IMR-90 (cell line): ENCODE measurements at places on chromosomes 13 and 19. TPM values are rescaled to one million over a fixed set of nuclear protein-coding genes. Genes with fewer than 3 reads are reported as not detected.

DNA sequence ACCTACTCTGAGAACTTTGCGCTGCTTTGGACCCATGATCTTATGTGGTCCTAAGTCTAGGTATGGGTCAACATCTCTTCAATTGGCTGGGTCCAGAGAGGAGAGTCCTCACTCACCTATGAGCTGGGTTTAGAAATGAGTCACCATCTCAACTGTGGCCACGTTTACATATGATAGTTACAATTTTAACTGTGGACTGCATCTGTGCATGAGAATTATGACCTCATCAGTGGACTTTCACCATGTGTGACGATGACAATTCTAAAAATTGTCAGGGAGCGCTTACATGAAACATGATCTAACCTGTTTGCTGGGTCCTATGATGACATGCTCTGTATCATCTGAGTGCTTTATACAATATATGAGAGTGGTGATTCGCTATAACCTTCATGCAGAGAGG is 12.7 kb upstream of the ZNF724 start:
- no peak for DNase-seq
- H3K27me3 ChIP-seq = no peaks in the 10 kb centered on the region
- H3K36me3 ChIP-seq = peaks cover 23% of the 10 kb centered on the region
- no peak overlapping the region for H3K4me3 ChIP-seq
- no peak overlapping the region for H3K27ac ChIP-seq
- H3K4me1 ChIP-seq = no peaks in the 10 kb centered on the region

Gene WDR87
- total RNA-seq = not detected in 2 replicates

- DNase-seq = no peak
- no peaks in the 10 kb centered on the region for H3K36me3 ChIP-seq
- H3K27ac ChIP-seq = no peak overlapping the region
- no peaks in the 10 kb centered on the region for H3K27me3 ChIP-seq
- no peaks in the 10 kb centered on the region for H3K4me1 ChIP-seq
- no peak overlapping the region for H3K4me3 ChIP-seq
These were observed 285.8 kb downstream of the COG6 start for GRCh38 chr13:39941236-39941635.

GRCh38 chr19:14418856-14419105 is 360 bp downstream of the DDX39A start:
- peaks cover 8% of the 10 kb centered on the region; the same call in 1 of the 2 replicates for H3K4me1 ChIP-seq
- no peak for DNase-seq

DNA sequence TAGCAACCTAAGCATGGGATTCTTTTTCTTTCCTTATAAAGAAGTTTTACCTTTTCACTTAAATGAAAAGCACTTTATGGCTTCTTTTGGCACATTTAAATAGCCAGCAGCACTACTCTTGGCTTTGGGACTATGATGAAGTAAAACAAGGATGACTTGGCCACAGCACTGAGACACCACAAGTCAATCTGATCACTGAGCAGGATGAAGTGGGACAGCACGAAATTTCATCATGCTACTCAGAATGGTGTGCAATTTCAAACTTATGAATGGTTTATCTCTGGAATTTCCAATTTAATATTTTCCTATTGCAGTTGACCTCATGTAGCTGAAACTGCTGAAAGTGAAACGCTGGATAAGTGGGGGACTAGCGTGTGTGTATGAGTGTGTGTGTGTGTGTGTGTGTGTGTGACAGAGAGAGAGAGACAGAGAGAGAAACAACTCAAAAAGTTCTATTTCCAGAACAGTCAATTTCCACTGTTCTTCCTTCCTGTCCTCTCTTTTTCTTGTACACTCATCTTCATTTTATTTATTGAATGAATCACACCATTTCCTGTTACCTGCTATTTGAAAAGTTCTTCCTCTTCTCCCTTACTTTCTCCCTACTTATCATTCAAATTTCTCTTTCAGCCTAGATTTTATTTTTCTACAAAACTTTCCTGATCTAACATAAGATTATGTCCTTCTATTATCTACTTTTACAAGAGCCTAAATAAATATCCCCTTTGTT is 414.2 kb upstream of the MIR17HG start:
- H3K4me3 ChIP-seq = no peak overlapping the region
- no peak overlapping the region for H3K27ac ChIP-seq
- DNase-seq = no peak
- no peaks in the 10 kb centered on the region for H3K27me3 ChIP-seq

- H3K27me3 ChIP-seq = no peaks in the 10 kb centered on the region
- H3K36me3 ChIP-seq = peaks cover 17% of the 10 kb centered on the region
- no peak overlapping the region for H3K4me3 ChIP-seq
- no peak for DNase-seq
These were observed 55.3 kb upstream of the TEX29 start for GRCh38 chr13:111265006-111265700.

Gene CASP14
- not detected in 2 replicates for total RNA-seq

DNA sequence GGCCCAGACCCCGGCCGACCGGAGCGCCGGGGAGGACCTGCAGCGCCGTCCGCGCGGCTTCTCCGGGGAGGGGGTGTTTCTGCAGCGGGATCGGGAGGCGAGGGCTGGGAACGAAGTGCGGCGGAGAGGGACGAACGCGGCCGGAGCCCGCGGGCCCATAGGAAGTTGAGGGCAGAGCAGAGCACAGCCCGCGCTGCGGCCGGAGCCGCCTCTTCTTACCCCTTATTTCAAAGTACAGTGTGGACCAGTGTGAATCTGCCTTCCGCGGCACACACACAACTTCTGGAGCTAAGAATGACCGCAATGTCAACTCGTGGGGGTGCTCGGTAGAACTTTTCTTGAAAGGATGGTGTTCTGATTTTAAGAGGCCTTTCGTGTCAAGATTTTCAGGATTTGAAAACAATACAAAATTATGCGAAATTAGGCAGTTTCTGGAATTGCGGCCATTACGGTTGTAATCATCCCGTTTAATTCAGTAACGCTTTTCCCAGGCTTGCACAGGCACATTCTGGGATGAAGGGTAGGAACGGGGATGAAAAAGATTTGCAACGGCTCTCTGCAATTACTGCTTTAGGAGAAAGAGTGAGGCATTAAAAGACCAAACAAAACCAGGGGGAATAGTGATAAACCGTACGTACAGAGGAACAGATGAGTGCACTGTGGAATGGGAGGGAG is 821 bp downstream of the TDRD3 start:
- no peaks in the 10 kb centered on the region for H3K36me3 ChIP-seq
- peak; percentile 67 for DNase-seq
- H3K4me3 ChIP-seq = peak overlapping the region; percentile 81
- peak overlapping the region; percentile 99 for H3K27ac ChIP-seq

DNA sequence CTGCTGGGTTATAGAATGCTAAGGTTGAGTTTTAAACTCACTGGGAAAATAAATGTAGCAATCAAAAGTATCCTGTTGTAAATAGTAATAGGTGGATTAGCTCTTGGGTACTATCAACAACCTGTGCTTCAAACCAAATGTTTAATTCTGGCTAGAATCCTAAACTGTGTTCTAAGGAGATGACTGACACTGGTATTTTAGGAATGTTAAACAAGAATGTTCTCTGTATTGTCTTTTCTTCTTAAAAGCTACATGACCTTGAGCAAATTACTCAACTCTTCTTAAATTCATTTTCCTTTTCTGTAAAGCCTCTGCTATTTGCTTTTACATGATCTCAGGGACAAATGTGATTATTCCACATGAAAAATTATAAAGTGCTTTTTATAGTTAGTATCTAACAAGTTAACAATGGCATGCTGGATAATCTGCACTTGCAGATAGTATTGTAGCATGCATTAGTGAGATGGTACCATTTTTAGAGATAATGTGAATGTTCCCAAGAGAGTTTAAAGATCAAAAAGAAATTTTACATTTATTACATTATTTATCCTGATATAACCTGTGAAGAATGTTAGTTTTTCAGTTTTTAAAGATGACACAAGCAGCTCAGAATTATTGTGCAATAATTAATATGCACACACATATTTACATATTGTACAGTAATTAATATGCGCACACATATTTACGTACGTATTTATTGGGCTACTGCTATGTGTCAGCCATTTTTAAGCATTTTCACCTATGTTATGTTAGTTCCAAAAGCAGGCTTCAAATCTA is 13.6 kb upstream of the EPSTI1 start:
- peak; percentile 32 for DNase-seq
- H3K4me3 ChIP-seq = no peak overlapping the region
- H3K4me1 ChIP-seq = peaks cover 21% of the 10 kb centered on the region
- no peaks in the 10 kb centered on the region for H3K27me3 ChIP-seq
- H3K36me3 ChIP-seq = no peaks in the 10 kb centered on the region
- H3K27ac ChIP-seq = peak overlapping the region; percentile 72; the same call in 1 of the 2 replicates

- no peaks in the 10 kb centered on the region for H3K4me1 ChIP-seq
- H3K4me3 ChIP-seq = no peak overlapping the region
- no peaks in the 10 kb centered on the region for H3K27me3 ChIP-seq
- no peak overlapping the region for H3K27ac ChIP-seq
These were observed 25.4 kb upstream of the ZMYM5 start for GRCh38 chr13:19888799-19889198.

DNA sequence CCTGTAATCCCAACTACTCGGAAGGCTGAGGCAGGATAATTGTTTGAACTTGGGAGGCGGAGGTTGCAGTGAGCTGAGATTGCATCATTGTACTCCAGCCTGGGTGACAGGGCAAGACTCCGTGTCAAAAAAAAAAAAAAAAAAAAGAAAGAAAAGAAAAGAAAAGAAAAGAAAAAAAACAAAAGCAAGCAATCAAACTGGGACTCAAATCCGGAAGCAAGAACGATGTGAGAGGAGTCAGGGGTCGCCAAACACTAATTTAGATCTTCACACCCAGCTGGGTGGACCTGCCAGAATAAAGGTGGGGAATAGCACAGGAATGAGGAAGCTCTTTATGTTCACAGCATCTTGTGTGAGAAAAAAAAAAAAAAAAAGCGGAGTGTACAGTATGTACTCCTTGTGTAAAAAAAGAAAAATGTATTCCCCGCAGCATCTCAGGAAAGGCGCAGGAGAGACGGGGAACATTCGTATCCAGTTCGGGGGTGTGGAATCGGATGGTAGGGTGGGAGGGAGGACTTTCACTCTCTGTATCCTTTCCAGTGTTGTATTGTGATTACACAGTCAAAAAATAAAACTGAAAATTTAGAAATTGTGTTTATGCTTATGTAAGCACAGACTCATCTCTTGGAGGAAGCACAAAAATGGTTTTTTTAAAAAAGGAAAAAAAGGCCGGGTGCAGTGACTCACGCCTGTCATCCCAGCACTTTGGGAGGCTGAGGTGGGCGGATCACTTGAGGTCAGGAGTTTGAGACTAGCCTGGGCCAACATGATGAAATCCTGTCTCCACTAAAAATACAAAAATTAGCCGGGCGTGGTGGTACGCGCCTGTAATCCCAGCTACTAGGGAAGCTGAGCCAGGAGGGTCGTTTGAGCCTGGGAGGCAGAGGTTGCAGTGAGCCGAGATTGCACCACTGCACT is 7.6 kb downstream of the DNAJB1 start:
- peak overlapping the region; percentile 55; the same call in 1 of the 2 replicates for H3K27ac ChIP-seq
- H3K36me3 ChIP-seq = peaks cover 14% of the 10 kb centered on the region
- DNase-seq = peak; percentile 86
- no peaks in the 10 kb centered on the region for H3K27me3 ChIP-seq
- no peak overlapping the region for H3K4me3 ChIP-seq

Gene ZNF724
- total RNA-seq = 18.3 and 20.1 TPM in 2 replicates

GRCh38 chr13:95246292-95247082 is 54.8 kb downstream of the ABCC4 start:
- H3K27me3 ChIP-seq = no peaks in the 10 kb centered on the region
- H3K27ac ChIP-seq = no peak overlapping the region
- H3K4me3 ChIP-seq = no peak overlapping the region
- H3K36me3 ChIP-seq = peaks cover 39% of the 10 kb centered on the region

DNA sequence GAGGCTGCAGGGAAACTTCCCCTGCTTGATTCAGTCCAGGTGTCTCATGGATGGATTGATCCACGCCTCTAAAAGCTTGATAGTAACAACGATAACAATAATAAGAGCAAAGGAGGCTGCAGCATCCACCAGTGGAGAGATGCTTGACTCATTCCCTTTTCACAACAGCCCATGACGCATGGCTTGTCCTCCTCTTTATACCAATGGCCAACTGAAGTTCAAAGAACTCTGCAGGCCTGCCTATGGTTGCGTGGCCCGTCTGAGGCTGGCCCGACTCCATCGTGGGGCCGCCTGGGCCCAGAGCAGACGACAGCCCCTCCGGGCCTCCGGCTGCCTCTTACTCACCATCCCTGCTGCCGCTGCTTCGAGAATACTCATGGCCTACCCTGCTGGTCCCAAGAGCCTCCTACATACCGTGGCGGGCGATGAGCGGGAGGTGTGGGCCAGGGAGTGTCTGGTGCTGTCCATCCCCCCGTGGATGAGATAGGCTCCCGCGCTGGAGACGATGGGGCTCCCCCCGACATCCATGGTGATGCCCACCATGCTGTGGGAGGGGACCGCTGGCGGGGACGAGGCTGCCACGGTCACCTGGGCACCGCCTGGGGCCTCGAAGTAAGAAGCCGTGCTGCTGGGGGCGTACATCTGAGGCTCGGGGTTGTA is 61.8 kb upstream of the RANBP3 start:
- H3K27ac ChIP-seq = no peak overlapping the region
- H3K4me1 ChIP-seq = peaks cover 4% of the 10 kb centered on the region; the same call in 1 of the 2 replicates
- H3K27me3 ChIP-seq = no peaks in the 10 kb centered on the region
- no peak for DNase-seq
- H3K4me3 ChIP-seq = no peak overlapping the region

GRCh38 chr13:66405908-66406802 is 824.0 kb downstream of the PCDH9 start:
- no peaks in the 10 kb centered on the region for H3K36me3 ChIP-seq
- H3K27ac ChIP-seq = no peak overlapping the region
- no peaks in the 10 kb centered on the region for H3K27me3 ChIP-seq
- H3K4me3 ChIP-seq = no peak overlapping the region
- H3K4me1 ChIP-seq = peaks cover 2% of the 10 kb centered on the region
- DNase-seq = peak; percentile 65

DNA sequence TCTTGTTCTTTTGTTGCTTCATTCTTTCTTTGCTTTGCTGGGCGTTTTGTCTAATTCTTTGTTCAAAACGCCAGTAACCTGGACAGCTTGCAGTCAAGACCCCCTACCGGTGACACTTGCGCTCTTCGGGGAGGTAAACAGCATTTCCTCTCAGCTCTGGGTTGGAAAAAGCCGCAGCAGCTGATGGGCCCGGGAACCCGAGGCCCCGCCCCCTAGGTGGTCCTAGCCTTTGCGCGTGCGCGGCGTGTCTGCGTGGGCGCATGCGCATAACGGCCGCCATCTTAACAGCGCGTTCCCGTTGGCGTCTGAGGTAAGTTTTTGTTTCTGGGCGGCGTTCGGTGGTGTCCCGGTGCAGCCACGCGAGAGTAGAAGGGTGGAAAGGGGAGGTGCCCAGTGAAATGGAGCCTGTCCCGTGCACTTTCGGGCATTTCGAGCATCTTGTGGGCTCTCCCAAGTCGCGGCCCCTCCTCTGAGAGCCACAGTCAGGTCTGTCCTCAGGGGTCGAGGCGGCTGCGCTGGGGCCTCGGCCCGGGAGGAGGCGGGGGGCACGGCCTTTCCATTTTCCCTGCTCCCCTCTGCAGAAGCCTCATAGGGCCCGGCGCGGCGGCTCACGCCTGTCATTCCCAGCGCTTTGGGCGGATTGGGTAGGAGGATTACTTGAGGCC is at the start of gene ZNF559:
TSS of gene ZNF559 (plus strand) at position 261 of the 665 bp plus-strand sequence. CDS start 14,371 bp downstream, outside the sequence.
- peak; percentile 92 for DNase-seq
- peak within 1 kb of the TSS; percentile 66 for H3K4me3 ChIP-seq
- peak within 1 kb of the TSS; percentile 54 for H3K27ac ChIP-seq
- 0 out of 2 replicates have a peak, but pooled peaks cover 2% of the 10 kb centered on the region for H3K4me1 ChIP-seq
- peaks cover 3% of the 10 kb centered on the region; the same call in 1 of the 2 replicates for H3K36me3 ChIP-seq
